Activated T-helper 1 cell treated with anti-CD3 and anti-CD28 coated beads, Interleukin-12 subunit alpha, Interleukin-12 subunit beta, Interleukin-2, Interleukin-4 antibody, amounts not matched to agents 30 ng/mL and 10 ng/mL and 1 ng/mL, durations not matched to agents 14 hours and 24 hours and 36 hours (primary cell): ENCODE measurements at places on chromosomes 1 and 21. TPM values are rescaled to one million over a fixed set of nuclear protein-coding genes. Genes with fewer than 3 reads are reported as not detected.
A peak's percentile ranks its signal among the peaks of the same experiment; 100 is the strongest.

GRCh38 chr1:99352821-99353220 lies 88.5 kb downstream of the PLPPR4 start:
- DNase-seq = no peak
- H3K36me3 ChIP-seq = no peaks in the 10 kb centered on the region
- no peaks in the 10 kb centered on the region for H3K27me3 ChIP-seq

- H3K4me1 ChIP-seq = peaks cover 14% of the 10 kb centered on the region
- H3K27ac ChIP-seq = no peak overlapping the region
- no peak for DNase-seq
Measured at GRCh38 chr1:61682891-61683290, 42.0 kb downstream of the TM2D1 start.

DNA sequence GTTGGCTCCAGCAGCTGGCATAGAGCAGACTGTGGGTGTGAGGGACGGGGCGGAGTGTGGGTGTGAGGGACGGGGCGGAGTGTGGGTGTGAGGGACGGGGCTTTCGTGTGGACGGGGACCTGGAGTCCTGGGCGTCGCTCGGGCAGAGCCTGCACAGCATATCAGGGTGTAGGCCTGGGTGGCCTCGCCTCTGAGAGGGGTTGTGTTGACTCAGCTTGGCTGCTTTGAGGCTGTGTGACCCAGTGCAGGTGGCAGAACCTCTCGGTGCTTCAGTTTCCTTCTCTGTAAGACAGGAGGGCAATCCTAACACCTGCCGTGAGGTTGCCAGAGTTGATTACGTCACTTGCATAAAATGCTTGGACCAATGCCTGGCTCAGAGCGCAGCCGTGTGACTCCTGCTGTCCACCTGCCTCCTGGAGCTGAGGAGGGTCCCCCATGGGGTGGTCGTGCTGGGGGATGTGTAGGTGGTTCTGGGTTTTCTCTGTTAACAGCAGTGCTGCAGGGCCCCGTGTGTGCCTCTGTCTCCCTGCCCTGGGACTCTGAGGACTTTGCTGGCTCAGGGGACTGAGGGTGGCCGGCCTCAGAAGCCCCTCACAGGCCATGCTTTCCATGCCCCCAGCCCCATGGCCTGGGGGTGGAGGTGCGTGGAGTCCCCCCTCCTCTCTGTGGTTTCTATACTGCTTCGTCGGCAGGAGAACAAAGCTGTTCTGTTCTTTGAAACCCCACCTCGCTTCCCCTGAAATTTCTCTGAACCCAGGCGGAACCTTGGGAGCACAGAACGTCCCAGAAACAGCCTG lies 15.4 kb downstream of the PDXK start:
- DNase-seq = no peak
- no peak overlapping the region for H3K4me3 ChIP-seq
- H3K36me3 ChIP-seq = peaks cover 18% of the 10 kb centered on the region

DNA sequence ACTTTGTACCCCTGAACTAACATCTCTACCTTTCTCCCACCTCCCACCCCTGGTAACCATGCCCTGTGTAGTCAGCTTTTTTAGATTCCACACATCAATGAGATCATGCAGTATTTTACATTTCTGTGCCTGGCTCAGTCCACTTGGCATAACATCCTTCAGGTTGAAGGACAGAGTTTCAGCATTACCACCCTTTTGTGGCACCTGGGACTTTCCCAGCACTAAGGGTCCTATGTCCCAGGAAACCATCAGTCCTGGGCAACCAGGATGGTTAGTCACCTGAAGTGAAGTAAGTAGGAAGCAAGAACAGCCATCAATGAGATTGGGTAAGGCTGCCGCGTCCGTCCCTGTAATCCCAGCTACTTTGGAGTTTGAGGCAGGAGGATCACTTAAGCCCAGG lies 370.6 kb downstream of the SIPA1L2 start:
- no peak for DNase-seq
- no peaks in the 10 kb centered on the region for H3K36me3 ChIP-seq
- H3K27me3 ChIP-seq = peaks cover 13% of the 10 kb centered on the region
- no peaks in the 10 kb centered on the region for H3K4me1 ChIP-seq
- no peak overlapping the region for H3K27ac ChIP-seq

DNA sequence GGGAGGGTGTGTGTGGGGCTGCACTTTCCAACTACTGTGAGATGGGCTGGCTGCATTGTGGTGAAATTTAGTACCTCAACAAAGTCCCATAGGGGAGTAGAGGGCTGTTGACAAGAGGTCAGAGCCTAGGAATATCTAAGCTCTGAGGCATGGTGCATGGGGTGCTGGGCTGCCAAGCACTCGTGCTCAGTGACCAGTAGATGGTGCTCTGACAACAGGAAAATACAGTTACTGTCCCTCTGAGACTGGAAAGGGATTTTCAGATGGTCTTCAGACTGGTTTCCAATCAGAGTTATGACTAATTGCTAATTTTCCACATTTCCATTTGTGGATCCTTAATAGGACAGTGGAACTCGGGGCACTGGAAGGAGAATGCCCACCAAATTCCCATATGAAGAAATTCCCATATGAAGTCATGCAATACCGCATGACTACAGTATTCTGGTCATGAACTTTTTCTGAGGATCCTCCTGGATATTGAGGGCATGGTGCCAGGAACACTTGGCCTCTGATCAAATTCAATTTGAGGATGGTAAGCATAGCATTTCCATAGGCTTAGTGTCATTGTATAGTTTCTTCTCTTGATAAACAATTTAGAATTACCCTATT lies 4.1 kb upstream of the CACNA1E start:
- no peaks in the 10 kb centered on the region for H3K36me3 ChIP-seq
- H3K27ac ChIP-seq = no peak overlapping the region
- no peak overlapping the region for H3K4me3 ChIP-seq
- peak; percentile 7 for DNase-seq
- H3K4me1 ChIP-seq = peaks cover 11% of the 10 kb centered on the region
- peaks cover 34% of the 10 kb centered on the region for H3K27me3 ChIP-seq

DNA sequence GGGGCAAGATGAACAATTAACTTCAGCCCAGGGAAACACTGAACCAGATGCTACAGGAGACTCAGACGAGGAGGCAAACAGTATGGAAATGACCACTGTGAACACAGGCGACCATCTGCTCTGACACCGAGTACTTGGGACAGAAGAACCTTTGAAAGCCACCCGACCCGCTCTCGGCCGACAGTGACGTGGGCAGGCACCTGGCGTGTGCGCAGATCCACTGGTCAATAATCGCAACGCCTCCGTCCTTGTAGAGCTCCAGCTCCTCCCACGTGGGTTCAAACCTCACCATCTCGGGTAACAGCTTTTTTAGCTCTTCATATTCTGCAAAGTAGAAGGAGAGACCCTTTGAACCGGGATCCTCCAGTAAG lies 20.3 kb downstream of the POFUT2 start:
- H3K4me1 ChIP-seq = peaks cover 19% of the 10 kb centered on the region
- no peak for DNase-seq
- H3K4me3 ChIP-seq = no peak overlapping the region
- H3K27me3 ChIP-seq = no peaks in the 10 kb centered on the region
- H3K36me3 ChIP-seq = peaks cover 31% of the 10 kb centered on the region
- H3K27ac ChIP-seq = peak overlapping the region; percentile 61

DNA sequence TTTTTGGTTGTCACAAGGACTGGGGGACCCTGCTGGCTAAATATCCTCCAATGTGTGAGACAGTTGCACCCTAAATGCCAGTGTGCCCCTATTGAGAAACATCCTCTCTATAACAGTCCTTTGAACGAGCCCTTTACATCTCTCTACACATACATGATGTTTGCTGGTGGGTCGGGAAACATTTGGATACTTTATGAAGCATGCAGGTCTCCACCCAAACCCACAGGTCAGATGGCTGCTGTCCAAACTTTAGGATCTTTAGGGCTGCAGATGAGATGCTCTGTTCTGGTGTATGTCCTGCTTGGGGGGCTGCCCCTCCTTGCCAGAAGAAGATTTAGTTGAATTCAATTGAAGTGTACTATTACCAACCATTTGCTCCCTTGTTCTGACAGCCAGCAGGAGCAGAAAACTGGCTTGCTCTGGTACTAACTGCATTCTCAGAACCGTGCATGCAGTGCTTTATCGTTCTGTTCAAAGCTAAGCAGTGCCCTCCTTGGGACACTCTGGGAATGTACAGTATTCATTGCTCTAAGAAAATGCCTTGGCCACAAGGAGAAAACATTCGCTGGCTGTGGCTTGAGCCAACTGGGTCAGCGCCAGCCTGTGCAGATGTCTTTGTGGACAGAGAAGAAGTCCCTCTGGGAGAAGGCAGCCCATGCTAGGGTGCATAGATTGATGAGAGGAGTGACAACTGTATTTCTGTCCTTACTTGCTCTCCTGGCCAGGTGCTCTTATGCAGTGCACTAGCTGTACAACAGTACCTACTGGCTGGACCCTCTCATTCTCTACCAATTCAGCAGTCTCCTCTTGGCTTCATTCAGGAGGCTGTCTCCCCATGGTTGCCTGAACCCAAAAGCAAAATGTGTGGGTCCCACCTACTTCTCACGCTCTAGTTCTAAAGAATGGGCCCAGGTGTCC lies 61.4 kb upstream of the DIRAS3 start:
- peaks cover under 1% of the 10 kb centered on the region for H3K4me1 ChIP-seq
- H3K27ac ChIP-seq = no peak overlapping the region
- peaks cover 8% of the 10 kb centered on the region for H3K27me3 ChIP-seq
- DNase-seq = no peak
- no peak overlapping the region for H3K4me3 ChIP-seq

DNA sequence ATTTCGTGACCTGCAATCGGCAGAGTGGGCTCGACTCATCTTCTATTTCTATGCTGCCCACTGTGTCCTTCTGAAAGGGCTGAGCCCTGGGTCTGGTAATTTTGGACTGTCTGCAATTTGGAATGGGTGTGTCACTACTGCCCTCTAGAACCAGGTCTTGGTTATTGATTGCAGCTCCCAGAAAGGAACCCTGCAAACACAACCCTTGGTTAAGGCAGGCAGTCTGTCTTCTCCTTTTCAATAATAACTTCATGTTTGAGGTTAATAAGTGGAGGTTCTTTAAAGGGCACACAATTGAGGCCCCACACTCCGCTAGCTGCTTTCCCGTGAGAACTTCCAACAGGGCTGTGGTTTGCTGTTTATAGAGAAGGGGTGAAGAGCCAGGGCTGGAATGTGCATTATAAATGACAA lies 79.9 kb upstream of the LYST start:
- peaks cover 14% of the 10 kb centered on the region for H3K27me3 ChIP-seq
- no peaks in the 10 kb centered on the region for H3K36me3 ChIP-seq

GRCh38 chr21:45178070-45178608 lies 103.8 kb downstream of the ADARB1 start:
- no peaks in the 10 kb centered on the region for H3K27me3 ChIP-seq
- no peak overlapping the region for H3K27ac ChIP-seq
- H3K4me1 ChIP-seq = no peaks in the 10 kb centered on the region
- no peak overlapping the region for H3K4me3 ChIP-seq

DNA sequence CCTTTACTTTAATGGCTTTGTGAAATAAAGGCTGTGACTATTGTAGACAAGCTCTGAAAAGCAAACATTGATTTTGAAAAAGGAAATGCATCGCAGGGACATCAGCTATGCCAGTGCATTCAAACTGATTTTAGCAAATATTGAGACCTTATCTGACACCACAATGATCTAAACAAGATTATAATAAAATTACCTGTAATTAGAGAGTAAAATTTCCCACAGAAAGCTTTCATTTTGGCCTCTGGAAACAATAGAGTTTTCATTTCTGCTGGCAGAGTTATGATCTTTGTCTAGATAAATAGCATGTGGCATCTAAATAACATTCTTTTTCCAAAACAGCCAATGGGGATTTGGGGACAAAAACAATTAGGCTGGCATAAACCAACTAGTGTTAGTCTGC lies 650.4 kb upstream of the PRMT6 start:
- H3K4me1 ChIP-seq = no peaks in the 10 kb centered on the region
- H3K4me3 ChIP-seq = no peak overlapping the region
- no peak for DNase-seq

- H3K4me1 ChIP-seq = peaks cover 13% of the 10 kb centered on the region
- no peak overlapping the region for H3K4me3 ChIP-seq
- H3K27ac ChIP-seq = no peak overlapping the region
- H3K27me3 ChIP-seq = peaks cover 7% of the 10 kb centered on the region
- no peaks in the 10 kb centered on the region for H3K36me3 ChIP-seq
- no peak for DNase-seq
Measured at GRCh38 chr1:116352349-116352813, 20.7 kb upstream of the ATP1A1 start.

- peak overlapping the region; percentile 82 for H3K27ac ChIP-seq
- DNase-seq = peak; percentile 6
- peaks cover 12% of the 10 kb centered on the region for H3K36me3 ChIP-seq
- peaks cover 58% of the 10 kb centered on the region for H3K4me1 ChIP-seq
- H3K4me3 ChIP-seq = peak overlapping the region; percentile 87
- H3K27me3 ChIP-seq = peaks cover 2% of the 10 kb centered on the region
Measured at GRCh38 chr1:153921803-153922075, 1.0 kb downstream of the GATAD2B start.

Gene CA6
- 2.2 and 2.6 TPM in 2 replicates for total RNA-seq

Gene ANGPTL1
- not detected in 2 replicates for total RNA-seq

Gene FOXE3
- total RNA-seq = not detected in 2 replicates

Gene SYNC
- 0.05 TPM in 1 of 2 replicates, not detected in the other for total RNA-seq

Gene NEK2
- 13.9 and 18.9 TPM in 2 replicates for total RNA-seq
